ENCODE measurements at places on chromosomes 1 and 21. TPM values are rescaled to one million over a fixed set of nuclear protein-coding genes. Genes with fewer than 3 reads are reported as not detected.

The SLC6A17 gene
- 0.40 TPM for total RNA-seq

The SPRR4 gene
- not detected for total RNA-seq

The KLHL17 gene
- total RNA-seq, result 4.8 TPM

The ARHGEF16 gene
- 0.57 TPM for total RNA-seq

The ADAMTS5 gene
- total RNA-seq, result 4.0 TPM

The CASZ1 gene
- total RNA-seq, result 82.0 TPM

The KRTAP12-4 gene
- not detected for total RNA-seq

The CRYAA gene
- total RNA-seq, result not detected

The CD1D gene
- total RNA-seq, result 1.2 TPM

The EPHA8 gene
- not detected for total RNA-seq

The SPATA1 gene
- total RNA-seq, result 1.2 TPM

The ADCY10 gene
- total RNA-seq, result 0.97 TPM

The LIPI gene
- not detected for total RNA-seq

The TMPRSS3 gene
- not detected for total RNA-seq

The MIS18A gene
- 2.6 TPM for total RNA-seq

The SYCP1 gene
- total RNA-seq, result not detected

The SPRR2F gene
- not detected for total RNA-seq

The CACNA1S gene
- 0.19 TPM for total RNA-seq

The C1orf56 gene
- total RNA-seq, result 8.9 TPM

The CNR2 gene
- not detected for total RNA-seq

The FTCD gene
- total RNA-seq, result 0.83 TPM

The CLDN8 gene
- not detected for total RNA-seq

Measured in cardiac septum (tissue), 1 donor.